LoVo (cell line): ENCODE measurements at places on chromosomes 11 and 22.
A peak's percentile ranks its signal among the peaks of the same experiment; 100 is the strongest.

GRCh38 chr11:96388891-96389719 is 607 bp downstream of the CCDC82 start:
- DNase-seq = peak; percentile 19

DNA sequence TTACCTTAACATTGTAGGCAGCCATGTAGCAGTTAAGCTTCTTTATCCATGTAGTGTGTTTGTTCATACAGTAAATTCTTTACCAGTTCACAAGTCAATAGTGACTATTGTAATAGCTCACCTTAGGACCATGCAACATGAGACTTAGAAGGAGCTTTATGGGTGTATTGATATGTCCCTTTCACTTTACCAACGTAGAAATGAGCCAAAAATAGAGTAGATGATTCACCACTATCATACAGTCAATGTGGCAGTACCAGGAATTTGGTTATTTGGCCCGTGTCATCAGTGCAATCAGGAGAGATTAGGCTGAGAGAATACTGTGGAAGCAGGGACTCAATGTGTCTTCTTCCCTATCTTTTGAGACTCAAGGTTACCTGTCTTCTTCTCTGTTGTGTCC is 4.7 kb downstream of the ZDHHC13 start:
- DNase-seq = no peak

- no peak for DNase-seq
Measured at GRCh38 chr11:78080084-78080817, 589 bp upstream of the NDUFC2 start.

GRCh38 chr11:45664376-45665205 is 831 bp downstream of the CHST1 start:
- DNase-seq = no peak

DNA sequence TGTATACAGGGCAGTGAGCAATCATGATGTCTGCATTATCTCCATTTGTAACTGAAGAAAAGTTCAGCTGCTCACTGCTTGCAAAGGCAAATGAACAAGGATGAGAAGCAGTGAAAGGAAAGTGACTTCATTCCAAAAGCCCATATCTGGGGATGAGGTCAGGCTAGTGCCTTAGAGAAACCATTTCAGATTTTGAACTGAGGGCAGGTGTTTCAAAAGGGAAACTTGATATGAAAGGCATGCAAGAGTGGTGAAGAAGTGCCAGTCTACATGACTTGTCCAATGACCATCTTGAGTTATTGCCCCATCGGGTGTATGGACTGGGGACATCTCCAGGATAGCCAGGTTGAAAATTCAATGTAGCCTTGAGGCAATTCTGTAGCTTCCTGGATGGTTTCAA is 7.3 kb upstream of the APOL4 start:
- no peak for DNase-seq

- DNase-seq = no peak
Measured at GRCh38 chr11:47271328-47271727, 1.4 kb downstream of the MADD start.

DNA sequence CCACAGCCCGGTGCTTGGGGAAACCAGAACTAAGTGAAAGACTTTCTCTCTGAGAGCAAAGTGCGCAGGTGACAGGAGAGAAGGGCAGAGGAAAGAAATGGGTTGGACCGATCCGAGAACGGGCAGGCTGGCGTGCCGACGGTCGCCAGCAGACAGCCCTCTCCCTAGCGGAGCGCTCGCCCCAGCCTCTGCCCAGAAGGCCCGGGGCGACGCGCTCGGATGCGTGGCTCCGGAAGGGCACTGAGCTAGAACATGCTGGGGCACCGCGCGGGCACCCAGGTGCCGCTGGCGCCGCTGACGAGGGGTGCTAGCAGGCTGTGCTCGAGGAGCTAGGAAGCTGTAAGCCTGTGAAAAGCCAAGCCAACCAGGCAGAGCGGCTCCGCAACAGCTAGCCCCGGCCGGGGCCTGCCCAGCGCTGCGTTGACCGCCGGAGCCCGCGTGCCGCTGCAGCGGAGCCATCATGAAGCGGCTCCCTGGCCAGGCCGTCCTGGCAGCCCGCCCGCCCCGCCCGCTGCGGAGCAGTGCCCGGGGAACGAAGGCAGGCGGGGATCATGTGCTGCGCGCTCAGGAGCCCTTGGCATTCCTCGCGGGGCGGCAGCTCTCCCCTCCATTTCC is 22.1 kb upstream of the RRAS2 start:
- peak; percentile 70 for DNase-seq

- no peak for DNase-seq
Measured at GRCh38 chr11:71265559-71266092, 13.2 kb upstream of the SHANK2 start.

DNA sequence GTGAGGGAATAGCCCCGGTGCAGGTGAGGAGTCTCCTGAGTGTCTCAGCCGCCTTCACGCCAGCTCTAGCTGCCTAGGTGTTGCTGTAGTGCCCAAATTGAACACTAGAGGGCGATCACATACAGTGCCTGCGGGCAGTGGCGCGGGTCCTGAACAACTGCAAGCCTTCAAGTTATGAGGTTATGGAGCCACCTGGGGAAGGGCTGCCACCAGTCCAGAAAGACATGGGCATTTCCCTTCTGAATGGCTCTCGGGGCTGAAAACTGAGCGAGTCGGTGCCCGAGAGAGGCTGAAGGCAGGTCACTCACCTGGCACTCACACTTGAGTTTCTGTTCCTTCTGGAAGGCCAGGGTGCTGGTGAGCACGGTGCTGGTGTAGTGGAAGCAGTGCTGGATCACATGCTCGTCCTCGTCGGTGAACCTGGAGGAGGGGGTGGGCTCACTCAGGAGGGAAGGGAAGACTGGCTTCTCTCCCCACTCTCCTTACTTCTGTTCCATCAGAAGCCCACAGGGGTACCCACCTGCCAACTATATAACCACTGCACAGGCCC is 88.4 kb downstream of the PDE2A start:
- peak; percentile 76 for DNase-seq

GRCh38 chr22:50173983-50174355 is 3.4 kb downstream of the PANX2 start:
- DNase-seq = no peak

DNA sequence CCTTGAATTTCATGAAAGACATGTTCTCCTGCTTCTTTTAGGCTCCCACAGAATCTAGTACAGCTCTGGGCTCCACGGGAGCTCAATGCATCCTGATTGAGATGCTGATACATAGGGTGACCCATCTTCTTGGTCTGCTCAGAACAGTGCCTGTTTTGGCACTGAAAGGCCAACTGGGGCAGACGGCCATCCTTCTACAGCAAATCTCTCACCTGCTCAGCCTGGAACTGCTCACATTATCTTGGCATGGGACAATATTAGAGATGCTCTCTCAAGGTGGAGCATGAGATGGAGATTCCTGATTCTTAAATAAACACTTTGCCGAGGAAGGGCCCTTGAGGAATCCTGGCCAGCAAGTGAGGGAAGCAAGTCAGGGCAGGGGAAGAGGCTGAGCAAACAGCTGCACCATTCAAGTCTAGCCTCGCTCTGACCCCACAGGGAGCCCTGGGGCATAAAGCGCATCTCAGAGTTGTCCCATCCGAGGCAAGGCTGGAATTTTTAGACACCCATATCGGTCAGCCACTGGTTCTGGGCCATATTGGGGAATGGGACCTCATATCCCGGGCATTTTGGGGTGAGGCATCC is 58.4 kb upstream of the CSNK2A3 start:
- no peak for DNase-seq

GRCh38 chr11:120546312-120547205 is 35.0 kb downstream of the GRIK4 start:
- DNase-seq = peak; percentile 80

GRCh38 chr11:10797531-10797930 is 11.2 kb downstream of the EIF4G2 start:
- DNase-seq = no peak

DNA sequence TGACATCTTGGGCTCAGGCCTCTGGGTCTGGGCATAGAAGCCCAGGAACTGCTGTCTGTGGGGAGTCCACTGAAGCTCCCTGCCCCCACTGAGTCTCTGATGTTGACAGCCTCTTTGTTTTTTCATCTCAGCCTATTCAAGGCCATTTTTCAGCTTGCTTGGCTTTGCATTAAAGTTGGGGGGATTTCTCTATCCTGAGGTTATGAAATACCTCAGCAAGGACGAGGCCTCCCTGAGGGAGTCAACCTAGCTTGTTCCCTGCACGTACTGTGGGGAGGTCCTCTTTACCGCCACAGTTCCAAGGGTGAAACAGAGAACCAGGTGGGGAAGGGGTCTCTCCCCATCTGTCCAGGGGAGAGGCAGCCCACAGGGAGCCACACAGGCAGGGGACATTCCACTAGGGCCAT is 8.4 kb downstream of the KCNQ1OT1 start:
- no peak for DNase-seq

GRCh38 chr11:33663121-33663520 is 37.5 kb downstream of the C11orf91 start:
- no peak for DNase-seq

- no peak for DNase-seq
Measured at GRCh38 chr11:111221208-111221607, 24.3 kb upstream of the POU2AF2 start.

DNA sequence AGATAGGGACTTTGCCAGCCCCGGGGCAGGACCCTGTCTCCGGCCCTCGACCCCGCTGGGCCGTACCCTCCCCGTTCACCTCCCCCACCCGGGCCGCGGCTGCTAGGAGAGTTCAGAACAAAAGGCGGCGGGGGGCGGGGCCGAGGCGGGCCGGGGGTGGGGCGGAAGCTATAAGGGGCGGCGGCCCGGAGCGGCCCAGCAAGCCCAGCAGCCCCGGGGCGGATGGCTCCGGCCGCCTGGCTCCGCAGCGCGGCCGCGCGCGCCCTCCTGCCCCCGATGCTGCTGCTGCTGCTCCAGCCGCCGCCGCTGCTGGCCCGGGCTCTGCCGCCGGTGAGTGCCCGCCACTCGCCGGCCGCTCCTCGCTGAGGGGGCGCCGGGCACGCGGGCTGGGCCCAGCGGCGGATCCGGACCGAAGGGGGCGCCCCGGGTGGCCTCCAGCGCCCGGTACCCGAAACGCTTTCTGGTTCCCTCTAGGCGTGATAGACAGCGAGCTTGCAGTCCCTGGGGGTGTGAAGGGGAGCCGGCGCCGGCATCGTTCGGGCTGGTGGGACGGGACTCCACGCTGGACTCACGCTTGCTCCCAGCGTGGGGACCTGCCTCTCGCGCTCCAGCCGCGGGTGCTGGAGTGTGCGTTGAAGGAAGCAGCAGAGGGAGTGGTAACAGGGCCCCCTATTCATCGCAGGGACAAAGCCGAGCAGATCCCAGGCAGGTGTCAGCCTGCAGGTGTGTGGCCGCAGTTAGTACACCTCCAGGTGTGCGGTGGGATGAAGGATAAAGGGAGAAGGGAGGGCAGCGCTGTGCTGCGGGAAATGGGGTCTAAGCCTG is at the start of gene MMP11:
Gene MMP11 (plus strand): TSS at position 201 of the 825 bp plus-strand sequence. CDS start 22 bp downstream, at position 223.
- peak; percentile 58 for DNase-seq

DNA sequence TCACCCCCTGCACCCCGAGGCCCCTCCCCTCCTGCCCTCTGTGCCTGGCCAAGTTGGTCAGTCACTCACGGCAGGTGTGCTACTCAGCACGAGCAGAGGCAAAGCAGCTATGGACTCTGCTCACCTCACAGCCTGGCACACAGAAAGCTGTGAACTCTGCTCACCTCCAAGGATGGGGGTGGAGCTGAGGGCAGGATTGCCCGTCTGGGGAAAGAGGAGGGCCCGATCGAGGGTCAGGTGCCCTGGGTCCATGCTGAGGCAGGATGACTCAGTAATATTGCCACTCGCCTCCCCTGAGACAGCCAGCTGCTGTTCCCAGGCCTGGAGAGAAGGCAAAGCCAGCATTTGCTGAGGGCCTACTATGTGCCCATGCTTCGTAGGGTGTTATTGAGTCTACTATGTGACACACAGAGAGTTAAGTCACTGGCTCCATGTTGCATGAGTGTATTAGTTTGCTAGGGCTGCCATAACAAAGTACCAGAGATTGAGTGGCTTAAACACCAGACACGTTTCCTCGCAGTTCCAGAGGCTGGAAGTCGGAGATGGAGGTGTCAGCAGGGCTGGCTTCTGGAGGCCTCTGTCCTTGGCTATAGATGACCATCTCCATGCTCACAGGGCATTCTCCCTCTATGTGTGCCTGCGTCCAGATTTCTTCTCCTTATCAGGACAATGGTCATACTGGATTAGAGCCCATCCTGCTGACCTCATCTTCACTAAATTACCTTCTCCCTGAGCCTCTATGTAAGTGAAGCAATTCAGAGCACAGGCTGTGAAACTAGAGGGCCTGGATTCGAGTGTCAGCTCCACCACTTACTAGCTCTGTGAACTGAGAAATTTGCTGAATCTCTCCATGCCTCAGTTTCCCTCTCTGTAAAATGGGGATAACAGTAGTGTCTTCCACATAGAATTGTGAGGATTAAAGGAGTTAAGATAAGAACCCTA is 13.2 kb upstream of the TSKU start:
- peak; percentile 82 for DNase-seq

DNA sequence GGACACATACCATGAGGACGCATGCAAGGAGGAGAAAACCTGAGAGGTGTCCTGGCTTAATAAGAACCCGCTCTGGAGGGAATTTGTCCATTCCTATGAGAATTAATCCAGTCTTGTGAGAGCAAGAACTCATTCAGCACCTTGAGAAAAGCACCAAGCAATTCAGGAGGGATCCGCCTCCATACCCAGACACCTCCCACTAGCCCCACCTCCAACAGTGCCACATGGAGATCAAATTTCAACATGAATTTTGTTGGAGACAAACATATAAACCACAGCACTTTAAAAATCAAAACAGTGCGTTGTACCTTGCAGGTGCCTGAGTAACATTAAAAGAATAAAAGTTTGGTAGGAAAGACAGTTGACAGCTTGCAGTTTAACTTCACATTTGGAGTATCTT is 11.4 kb downstream of the UBE4A start:
- DNase-seq = no peak

DNA sequence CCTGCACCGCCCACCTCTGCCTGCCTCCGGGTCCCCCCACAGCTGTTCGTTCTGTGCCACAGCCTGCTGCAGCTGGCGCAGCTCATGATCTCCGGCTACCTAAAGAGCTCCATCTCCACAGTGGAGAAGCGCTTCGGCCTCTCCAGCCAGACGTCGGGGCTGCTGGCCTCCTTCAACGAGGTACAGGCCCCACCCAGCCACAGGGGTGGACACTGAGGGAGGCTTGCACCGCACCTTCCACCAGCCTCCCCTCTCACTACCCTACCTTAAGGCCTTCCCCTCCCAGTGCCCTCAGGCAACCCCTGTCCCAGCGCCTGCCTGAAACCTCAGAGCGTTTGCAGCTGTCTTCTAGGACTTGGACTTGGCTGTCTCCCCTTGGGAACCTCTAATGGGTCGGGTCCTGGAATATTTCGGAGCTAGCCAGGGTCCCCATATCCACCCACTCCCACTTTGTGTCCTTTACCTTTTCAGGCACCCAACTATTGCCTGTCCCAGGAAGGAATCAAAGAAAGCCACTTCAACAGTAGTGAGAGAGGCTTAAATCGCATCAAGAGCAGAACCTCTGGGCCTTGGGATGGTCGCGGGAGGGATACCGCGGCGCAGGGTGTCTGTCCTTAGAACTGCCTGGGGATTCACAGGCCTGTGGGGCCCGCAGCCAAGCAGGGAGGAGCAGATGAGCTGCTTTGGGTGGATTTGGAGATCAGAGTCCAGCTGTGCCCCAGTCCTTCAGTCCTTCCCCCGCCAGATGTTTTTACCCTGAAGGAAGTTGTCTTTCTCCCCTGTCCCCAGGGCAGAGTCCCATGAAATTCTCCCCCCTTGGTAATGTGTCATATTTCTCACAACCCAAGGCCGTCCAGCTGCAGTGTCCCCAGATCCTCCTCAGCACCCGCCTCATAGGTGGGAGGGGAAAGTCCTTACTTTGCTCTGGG is 13.3 kb downstream of the SLCO2B1 start:
- DNase-seq = no peak

GRCh38 chr11:69035946-69036340 is 12.8 kb upstream of the TPCN2 start:
- DNase-seq = no peak
